Activated T-helper 1 cell treated with anti-CD3 and anti-CD28 coated beads, Interleukin-2, amount 50 U/mL, for 16 hours (primary cell): ENCODE measurements at places on chromosomes 7 and 10.

DNA sequence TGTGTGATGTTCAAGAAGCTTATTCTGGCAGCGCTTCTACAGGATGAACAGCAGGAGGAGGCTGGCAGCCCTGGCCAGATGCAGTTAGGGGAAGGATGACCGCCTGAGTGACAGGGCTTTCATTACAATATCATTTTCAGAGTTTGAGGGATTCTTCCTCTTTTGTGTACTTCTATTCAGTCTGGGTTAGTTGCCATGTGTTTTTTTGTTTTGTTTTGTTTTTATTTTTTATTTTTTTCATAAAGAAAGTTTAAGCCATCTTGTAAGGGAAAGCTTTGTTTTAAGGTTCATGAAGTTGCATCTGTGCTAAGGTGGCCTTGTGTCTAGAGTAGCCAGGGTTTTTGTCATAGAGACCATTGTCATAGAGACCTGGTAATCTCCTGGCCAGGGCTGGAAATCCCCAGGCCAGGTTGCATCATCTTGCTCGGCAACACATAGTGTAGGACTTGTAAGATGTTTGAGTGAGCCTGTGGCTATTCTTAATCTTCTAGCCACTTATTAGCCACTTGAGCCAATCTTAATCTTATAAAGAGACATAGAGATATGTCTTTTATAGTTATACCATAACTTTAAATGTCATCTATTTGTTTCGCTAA lies 230.5 kb upstream of the TMEM229A start:
- no peak for DNase-seq

DNA sequence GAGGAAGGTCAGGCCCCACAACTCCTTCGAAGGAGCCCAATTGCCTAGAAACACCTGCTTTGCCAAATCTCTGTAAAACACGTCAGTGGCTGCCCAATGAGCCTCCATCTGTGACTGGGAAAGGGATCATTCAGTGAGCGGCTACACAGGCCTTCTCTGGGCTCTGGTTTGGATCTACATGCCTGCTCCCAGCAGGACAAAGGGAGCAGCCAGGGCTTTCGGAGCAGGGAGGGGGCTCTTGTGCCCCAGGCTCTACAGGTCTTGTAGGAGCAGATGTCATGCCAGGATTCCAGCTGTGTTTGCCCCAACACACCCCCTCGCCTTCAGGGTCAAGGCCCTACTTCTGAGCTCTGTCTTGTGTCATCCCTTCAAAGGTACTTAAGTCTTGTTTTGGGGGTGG lies 73.5 kb downstream of the CLEC2L start:
- no peak for DNase-seq

- DNase-seq, result no peak
Observed at GRCh38 chr7:150388306-150388705, 9.2 kb downstream of the ZNF775 start.

DNA sequence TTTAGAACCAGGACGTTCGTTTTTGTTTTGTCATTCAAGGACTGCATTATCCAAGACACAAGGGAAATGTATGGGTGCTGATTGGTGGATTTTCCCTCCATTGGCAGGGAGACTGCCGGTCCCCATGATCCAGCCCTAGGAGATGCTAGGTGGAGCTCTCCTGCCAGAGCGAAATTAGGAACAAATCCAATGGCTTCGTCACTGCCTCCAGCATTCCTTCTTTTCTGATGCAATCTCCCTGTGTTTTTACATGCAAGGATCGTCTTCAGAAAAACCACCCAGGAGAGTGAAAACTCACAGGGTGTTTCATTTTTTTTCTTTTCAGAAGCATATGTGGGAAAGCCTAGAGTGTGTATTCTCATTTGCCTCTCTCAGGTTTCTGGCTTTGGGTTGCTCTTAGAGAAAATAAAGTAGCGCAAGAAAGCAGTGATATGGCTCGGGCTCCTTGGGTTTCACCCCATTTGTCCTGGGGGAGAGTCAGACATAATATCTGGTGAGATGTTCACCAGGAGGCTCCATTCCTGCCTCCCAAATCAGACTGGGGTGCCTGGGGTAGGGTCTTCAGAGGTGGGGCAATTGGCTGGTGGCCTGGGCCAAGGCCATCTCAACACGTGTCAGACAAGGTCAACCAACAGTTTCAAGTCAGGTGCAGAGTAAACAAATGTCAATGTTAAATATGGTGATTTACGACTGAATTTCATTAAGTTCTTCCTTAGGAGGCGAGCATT lies 450.9 kb upstream of the MKI67 start:
- no peak for DNase-seq

- no peak for DNase-seq
Observed at GRCh38 chr10:128068398-128069285, 57.6 kb downstream of the MKI67 start.

DNA sequence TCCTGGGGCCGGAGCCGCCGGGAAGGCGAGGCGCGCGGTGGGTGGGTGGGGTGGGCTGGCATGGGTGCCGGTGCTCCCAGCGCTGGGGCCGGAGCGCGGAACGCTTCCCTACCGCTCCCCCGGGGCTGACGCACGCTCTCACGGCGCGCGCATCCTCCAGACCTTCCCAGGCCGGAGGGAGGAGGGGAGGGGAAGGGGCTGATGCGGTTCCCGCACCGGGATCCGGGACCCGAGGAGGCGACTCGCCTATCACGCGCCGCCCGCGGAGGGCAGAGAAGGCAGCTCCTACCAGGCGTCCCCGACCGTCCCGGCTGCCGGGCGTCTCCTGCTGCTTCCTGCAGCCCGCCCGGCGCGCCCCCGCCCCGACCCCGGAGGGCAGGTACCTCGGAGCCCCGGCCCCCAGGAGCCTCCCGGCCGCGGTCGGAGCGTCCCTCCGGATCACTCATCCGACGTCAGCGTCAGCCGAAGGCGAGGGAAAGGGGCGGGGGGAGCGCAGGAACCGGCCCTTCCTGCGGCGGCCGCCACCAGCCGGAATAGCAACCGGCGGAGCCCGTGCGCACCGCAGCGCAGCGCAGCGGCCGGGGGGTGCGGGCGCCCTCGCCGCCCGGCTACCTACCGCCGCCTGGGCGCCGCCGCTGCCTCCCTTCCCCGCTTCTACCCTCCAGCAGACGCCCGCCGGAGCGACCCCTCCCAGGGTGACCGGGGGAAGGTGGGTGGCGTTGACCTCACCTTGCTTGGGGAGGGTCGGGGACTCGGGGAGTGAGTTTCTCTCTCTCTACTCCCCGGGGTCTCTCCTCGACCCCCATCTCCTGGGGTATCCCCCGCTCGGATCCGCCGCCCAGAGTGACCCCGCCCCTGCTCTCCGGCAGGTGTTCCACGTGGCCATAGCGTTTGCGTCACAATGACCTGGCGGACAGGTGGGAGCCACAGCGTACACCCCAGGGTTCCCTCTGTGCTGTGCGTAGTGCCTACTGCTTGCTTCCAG lies at the start of gene ICA1:
Gene ICA1, minus strand, starts transcription at position 457 of the 985 bp plus-strand sequence. CDS start 26,241 bp downstream, outside the sequence.
- no peak for DNase-seq

- no peak for DNase-seq
Observed at GRCh38 chr7:74306730-74307469, 17.7 kb downstream of the CLIP2 start.

- peak; percentile 32 for DNase-seq
Observed at GRCh38 chr7:16644636-16645592, 640 bp downstream of the ANKMY2 start.

GRCh38 chr7:2321020-2321419 lies 6.8 kb upstream of the SNX8 start:
- no peak for DNase-seq

GRCh38 chr7:41107330-41107937 lies 595.5 kb downstream of the INHBA start:
- DNase-seq, result no peak

DNA sequence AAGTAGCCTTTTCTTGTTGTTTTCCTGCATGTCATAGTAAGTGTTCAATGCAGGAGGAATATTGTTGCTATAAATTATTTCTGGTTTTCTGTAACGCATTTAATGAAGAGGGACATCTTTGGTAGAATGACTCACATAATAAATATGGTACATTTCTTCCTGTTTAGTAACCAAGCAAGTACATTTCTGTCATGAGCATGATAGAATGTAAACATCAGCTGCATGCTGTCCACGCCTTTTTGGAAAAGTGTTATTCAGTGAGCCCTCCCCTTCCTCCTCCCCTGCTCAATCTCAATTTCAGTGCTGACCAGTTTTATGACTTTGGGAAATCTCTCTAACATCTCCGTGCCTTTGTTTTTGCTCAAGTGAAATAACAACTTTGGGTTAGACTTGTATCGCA lies 664.0 kb downstream of the XPNPEP1 start:
- DNase-seq, result no peak

DNA sequence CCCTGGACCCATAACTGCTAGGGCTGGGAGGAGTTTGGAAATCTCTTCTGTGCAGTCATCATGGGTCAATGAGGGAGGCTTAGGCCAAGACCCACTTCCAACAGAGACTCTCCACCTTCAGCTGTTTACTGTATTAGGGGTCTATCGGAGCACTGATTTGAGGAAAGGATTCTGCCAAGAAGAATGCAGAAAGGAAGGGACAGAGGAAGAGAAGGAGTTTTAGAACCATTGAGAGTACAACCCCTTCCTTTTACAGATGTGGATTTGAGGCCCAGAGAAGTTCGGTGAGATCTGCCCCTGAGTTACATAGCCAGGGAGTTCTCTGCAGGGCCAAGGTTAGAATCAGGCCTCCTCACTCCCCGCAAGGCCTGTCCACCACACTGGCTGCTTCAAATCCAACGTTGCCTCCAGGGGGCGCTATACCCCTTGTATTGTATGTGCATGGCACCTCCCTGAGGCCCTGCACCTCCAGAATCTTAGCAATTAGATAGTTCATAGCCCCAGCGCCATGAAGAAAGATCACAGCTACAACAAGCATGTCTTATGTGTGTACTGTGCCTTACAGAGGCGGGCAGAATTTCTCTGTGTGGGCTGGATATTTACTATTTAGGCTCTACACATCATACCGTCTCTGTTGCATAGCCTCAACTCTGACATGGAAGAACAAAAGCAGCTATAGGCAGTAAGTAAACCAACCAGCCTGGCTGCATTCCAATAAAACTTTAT lies 246.8 kb downstream of the SKIDA1 start:
- peak; percentile 32 for DNase-seq

DNA sequence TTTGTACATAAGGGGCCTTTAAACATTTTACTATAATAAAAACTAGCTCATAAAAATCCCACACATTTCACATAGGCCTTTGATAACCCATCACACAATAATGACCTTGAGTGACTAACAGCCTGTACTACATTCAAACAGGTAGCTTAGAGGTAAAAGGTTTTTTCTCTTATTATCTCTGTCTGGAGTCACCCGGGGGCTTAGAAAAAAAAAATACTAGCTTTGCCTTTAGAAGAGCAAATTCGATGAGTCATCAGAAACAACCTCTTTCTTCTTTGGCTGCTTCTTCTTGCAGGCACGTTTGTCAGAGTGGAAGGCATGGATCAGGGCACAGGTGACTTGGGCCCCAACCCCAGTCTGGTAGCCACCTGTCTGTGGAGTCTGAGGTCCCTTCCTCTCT lies 43.4 kb upstream of the ADO start:
- no peak for DNase-seq

- no peak for DNase-seq
Observed at GRCh38 chr7:56188823-56189346, 72.7 kb upstream of the NUPR2 start.

- DNase-seq, result no peak
Observed at GRCh38 chr10:53315709-53316108, 543.1 kb upstream of the MBL2 start.

DNA sequence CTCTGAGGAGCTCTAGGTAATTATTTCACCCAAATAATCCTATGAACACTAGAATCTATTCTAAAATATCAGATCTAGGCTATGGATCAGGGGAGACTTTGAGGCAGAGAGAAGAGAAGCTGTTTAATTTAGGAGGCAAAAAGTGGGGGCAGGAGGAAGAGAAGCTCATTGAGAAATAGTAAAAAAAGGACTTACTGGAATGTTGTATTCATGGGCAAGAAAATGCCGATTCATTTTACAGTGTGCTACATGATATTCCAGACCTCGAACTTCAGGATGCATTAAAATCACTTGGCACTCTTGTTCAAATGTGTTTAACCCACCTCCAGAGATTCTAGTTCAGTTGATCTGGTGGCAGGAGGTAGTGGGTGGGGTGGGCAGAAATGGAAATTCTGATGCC lies 109.5 kb upstream of the ITGB1 start:
- no peak for DNase-seq

- no peak for DNase-seq
Observed at GRCh38 chr10:65570143-65571010, 1355.5 kb upstream of the LRRTM3 start.

DNA sequence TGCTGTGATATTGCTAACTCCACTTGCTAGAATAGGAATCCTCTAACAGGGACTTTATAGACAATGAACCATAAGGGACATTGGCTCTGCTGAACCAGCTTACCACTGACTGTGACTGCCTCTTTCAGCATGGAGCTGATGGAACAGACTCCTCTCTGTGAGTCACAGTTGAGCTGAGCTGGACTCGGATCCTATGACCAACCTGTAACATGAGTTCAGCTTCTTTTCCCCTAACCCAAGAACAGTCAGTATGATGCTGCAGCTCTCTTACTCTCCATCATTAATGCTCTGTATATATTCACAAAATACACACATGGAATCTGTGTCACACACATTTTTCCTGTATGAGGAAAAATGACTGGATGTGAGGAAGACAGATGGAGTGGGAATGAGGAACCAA lies 177.9 kb upstream of the BET1 start:
- no peak for DNase-seq

GRCh38 chr10:59753267-59753666 lies at the start of gene MRLN:
MRLN (minus strand) TSS chr10:59753455.
- DNase-seq, result no peak

DNA sequence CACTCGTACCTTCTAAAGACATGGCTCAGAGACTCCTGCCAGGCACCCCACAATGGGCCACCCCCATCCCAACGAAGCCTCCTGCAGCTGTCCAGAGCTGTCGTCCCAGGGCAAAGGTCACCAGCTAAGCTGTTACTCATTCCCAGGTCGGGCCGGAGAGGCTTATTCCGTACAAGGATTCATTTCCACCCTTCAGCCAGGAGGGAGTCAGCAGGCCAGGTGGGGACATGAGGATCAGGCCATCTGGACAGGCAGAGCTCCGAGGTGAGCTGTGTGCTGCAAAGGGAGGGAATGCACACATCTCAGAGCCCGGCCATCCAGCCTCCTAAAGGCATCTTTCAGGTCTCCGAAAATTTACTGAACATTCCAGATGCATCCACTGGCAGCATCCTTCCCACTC lies 63.9 kb upstream of the NANOS1 start:
- DNase-seq, result no peak
